ENCODE measurements at places on chromosomes 7 and 10. TPM values are rescaled to one million over a fixed set of nuclear protein-coding genes. Genes with fewer than 3 reads are reported as not detected.

Gene SLC18A3
- not detected for total RNA-seq

Gene BEND7
- total RNA-seq = 14.5 TPM

Gene ANKRD2
- total RNA-seq = 4.2 TPM

Gene OPN1SW
- total RNA-seq = not detected

Gene TMEM254
- total RNA-seq = 21.1 TPM

Gene PIK3AP1
- 0.92 TPM for total RNA-seq

Gene DDX56
- 124 TPM for total RNA-seq

Gene ZNF425
- total RNA-seq = 1.0 TPM

Gene HKDC1
- total RNA-seq = 19.1 TPM

Gene AMPH
- total RNA-seq = not detected

Gene SPDYE9
- not detected for total RNA-seq

Gene FAM180A
- total RNA-seq = not detected

Gene HOXA3
- total RNA-seq = 7.6 TPM

Gene AKR1C8
- total RNA-seq = 0.49 TPM

Gene ICA1
- 0.76 TPM for total RNA-seq

Data from A549 treated with DMSO at 1 μM for 4 hours (cell line).